ENCODE measurements at places on chromosomes 7 and 10.

DNA sequence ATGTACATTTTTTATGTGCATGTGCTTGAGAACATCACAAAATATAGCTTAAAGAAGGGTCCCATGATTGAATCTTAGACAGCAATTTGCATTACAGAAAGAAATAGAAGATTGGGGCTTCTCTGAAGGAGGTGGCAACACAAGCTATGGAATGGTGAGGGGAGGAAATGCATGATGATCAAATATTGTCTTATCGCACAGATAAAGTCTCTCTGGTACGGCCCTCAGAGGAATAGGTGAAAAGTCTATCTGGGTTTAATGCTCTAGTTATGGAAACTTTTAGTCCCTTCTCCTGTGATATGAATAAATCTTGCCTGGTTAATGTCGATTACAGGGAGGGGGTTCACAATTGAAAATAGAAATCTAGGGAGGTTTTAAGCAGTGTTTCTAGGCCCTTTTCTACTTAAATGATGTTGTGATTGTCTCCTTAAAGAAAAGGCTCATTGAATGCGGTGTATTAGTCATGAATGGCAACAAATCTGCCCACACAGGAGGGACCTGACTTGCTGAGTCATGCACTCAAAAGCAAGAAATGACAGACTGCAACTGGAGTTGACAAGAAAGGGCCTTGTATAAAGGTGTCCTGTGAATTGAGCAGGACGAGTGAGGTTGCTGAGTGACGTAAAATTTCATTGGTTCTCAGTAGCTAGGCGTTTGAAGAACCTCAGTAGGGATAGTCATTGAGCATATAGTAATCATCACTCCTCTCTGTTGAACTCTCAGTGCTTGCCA, 133.4 kb upstream of the CSTF2T start:
- DNase-seq: no peak

GRCh38 chr7:50679218-50680007, 103.3 kb downstream of the GRB10 start:
- DNase-seq: peak; percentile 53

DNA sequence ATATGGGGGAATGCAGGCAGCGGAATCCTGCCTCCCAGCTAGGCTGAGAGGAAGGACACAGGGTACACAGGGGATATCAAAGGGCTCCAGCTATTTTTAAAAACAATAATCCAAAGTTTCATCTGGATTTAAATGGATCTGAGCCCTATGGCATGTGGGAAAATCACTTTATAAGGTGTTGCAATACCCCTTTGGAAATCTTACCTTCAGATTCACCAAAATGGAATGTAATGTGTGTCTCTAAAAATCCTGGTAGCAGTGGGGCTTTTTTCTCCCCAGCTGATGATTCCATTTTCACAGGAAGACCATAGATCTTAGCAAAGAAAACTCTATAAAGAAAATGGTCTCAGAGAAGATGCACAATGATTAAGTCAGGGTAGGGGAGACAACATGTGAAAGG, 722.2 kb downstream of the PARD3 start:
- DNase-seq: no peak

- DNase-seq: no peak
Observed at GRCh38 chr10:73368238-73368637, 9.6 kb upstream of the CFAP70 start.

DNA sequence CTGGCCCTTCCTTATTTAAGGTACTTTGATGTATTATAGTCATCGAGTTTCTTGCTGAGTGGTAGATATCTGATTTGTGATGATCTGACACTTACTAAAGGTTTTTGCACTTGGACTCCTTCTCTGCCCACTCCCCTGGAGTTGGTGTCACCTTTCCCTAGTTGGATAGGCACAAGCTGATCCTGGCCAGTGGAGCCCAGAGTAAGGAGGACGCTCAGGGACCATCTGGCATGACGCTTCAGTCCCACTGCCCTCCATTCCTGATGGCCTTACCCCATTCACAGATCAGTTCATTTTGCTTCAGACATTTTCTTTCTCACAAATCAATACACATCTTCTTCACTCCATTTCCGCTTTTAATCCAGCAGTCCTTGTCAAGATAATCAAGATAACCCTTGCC, 20.1 kb downstream of the ASB15 start:
- DNase-seq: no peak

- DNase-seq: no peak
Observed at GRCh38 chr7:8638076-8638475, 204.7 kb downstream of the NXPH1 start.

DNA sequence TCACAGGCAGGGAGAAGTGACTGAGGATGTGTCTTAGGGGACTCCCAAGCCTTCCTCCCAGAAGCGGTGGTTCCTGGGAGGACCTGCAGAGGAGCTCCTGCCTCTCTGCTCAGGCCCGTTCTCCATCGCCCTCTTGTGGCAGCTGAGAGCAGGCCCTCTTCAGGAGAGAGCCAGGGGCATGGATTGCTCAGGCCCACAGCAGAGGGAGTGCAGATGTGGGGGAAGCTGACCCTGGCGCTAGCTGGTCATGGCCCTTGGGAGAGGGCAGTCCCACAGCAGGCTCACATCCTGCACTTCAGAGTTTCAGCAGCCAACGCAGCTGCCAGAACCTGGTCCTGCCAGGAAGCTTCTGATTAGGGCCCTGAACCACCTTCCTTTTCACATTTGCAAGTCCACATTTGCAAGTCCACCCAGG, 94.8 kb upstream of the TARP start:
- DNase-seq: peak; percentile 81

DNA sequence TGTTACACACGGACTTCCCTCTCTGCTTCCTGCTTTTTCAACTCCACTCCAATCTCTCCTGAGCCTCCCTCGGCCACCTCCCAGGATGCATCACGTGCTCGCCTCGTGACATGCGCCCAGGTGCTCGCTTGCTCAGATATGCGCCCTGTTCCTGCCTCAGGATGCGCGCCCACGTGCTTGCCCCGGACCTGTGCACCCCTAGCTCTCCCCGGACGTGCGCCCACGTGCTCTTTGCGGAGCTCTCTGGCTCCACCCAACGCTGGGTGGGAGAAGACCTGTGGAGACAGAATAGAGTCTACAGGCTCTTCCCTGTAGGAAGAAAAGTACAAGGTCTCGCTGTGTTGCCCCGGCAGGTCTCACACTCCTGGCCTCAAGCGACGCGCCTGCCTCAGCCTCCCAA, 23.1 kb downstream of the PARD3 start:
- no peak for DNase-seq

GRCh38 chr10:29277296-29277695, 11.6 kb upstream of the LYZL1 start:
- no peak for DNase-seq

Measured in erythroblast (primary cell).